ENCODE measurements at places on chromosomes 12 and 14. TPM values are rescaled to one million over a fixed set of nuclear protein-coding genes. Genes with fewer than 3 reads are reported as not detected.

The RDH12 gene
- total RNA-seq, result not detected

The HHIPL1 gene
- 0.45 TPM for total RNA-seq

The FGF6 gene
- total RNA-seq, result not detected

The PTCSC3 gene
- not detected for total RNA-seq

The TBC1D30 gene
- 0.06 TPM for total RNA-seq

DNA sequence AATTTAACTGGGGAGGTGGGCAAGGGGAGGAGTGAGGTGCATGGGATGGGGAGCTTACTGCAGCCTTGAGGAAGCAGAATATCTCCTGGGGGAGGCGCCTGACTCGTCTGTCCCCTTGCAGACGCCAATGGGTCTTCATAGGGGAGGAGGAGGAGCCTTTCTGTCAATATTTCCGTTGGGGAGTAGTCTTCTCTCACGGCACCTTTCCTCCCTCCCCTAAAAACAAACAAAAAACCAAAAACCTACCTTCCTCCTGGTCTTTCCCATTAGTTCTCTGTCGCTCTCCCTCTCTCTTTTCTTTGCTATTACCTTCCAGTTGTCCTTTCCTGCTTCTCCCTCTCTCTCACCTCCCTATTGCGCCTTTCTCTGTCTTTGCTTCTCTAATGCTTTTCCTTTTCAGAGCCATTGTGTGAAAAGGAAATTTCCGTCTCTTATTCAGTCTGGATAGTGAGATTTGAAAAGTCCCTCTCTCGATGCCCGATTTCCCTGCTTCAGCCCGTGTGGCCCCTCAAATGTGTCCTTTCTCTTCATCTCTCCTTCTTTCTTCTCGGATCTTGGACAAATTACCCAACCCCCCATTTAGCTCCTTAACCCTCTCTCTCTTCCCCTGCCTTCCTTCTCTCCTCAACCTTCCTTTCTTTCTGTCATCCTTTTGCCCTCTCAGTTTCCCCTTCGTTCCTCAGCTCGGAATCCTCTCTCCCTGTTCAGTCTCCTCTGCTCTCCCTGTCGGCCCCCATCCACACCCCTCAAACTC, 5.9 kb downstream of the GPR84 start:
- no peak for DNase-seq

The SLC7A8 gene
- 2.4 TPM for total RNA-seq
